ENCODE measurements at places on chromosomes 12 and 14.

GRCh38 chr12:104964167-104964855, 6.2 kb upstream of the SLC41A2 start:
- DNase-seq: no peak

DNA sequence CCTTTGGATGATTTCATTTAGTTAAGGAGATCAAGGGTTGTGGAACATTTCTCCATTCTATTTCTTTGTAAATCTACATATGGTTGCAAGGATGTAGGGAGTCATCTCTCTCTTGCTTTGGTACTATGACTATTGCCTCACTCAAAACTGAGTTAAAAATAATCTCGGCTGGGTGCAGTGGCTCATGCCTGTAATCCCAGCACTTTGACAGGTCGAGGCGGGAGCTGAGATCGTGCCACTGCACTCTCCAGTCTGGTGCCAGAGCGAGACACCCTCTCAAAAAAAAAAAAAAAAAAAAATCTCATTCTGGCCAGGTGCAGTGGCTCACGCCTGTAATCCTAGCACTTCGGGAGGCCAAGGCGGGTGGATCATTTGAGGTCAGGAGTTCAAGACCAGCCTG, 24.8 kb upstream of the PPM1H start:
- DNase-seq: no peak

DNA sequence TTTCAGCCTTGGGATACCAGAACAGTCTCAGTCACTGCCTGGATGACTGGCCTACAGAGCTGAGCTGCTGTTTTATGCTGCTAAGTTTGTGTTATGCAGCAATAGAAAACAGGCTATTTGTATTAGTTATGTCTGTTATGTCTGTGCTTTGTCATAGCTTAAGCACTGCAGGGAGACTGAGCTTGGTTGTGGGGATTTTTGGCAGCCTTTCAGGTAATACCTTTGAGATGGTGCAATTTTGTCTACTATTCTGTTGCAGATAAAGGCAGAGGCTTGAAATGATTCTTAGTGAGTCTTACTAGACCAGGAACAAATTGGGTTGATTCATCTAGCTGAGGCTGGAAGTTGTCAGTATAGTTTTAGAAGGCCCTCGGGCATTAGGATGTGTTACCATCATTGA, 201.3 kb upstream of the RBM19 start:
- no peak for DNase-seq

DNA sequence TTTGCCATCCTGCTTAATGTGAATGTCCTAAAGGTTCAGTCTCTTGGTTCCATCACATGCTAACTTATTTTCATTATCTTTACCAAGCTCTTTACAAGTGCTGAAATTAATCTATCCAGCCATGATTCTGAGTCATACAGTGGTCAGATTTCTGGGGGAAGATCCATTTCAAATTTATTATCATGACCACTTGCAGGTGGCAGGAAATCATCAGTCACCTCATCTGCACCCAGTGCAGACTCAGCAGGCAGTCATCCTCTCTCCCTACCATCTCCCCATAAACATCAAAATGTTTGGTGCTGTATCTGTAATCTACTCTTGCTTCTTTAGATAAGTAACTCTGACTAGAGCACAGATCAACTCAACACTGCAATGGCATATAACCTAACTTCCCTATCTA, 23.5 kb downstream of the ATG14 start:
- no peak for DNase-seq

- no peak for DNase-seq
Observed at GRCh38 chr12:52427083-52427482, 7.1 kb downstream of the KRT75 start.

DNA sequence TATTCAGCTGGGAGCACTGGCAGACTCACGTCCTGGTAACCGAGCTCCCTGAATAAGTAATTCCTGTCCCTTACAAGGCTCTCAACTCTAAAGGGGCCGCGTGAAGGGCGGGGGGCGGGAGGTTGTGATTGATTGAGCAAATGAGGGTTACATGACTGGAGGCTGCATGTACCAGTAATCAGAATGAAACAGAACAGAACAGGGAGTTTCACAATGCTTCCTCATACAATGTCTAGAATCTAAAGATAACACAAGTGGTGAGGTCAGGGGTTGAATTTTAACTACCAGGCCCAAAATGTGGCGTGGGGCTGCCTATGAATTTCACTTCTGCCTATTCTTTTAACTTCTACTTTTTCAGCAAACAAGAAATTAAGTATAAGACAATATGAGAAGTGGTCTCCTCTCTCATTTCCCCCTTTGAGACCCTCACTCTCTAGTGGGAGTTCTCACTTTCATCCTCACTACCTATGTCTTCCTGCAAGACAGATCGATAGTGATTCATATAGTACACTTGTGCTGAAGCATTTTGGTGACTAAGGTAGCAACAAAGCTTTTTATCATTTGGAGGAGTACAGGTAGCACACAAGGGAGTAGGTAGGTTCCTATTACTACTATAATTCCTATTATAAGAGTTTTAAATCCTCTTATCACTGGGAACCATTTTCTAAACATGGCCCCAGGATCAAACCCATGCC, 239.8 kb downstream of the KTN1 start:
- DNase-seq: no peak

DNA sequence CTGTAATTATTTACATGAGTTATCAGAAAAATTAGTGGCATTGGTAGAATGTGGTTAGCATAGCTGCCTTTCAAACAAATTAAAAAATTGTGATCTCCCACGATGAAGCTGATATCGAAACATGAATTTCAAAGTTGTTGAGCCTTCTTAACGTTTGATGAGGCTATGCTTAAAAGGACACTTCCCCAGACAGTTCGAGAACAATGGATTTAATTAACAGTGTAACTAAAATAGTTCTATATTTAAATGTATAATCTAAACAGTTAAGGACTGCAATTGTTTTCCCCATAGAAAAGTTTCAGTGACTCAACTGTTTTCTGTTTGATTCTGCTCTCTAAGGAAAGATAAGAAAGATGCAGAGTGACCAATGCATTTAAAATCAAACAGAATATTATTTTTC, 1.6 kb downstream of the CLEC2B start:
- no peak for DNase-seq

DNA sequence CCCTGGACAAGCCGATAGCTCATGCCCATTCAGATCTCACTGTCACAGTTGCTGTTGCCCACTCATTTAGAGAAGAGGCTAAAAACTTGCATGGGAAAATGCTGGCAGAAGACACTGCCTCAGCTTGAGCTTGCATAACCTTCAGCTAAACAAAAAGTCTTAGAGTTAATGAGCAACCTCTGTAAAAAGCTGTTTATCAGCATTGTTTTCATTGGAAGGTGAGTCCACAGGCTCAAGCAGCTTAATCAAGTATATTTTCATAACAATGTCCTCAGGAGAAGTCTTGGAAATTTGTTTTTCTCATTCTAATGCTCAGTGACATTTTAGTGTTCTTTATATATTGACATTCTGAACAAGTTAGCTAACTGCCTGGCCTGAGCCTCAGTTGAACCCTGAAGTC, 872.9 kb downstream of the TMTC2 start:
- DNase-seq: no peak

Measured in activated CD4-positive, alpha-beta T cell treated with anti-CD3 and anti-CD28 coated beads for 1 hour (primary cell).